ENCODE measurements at places on chromosomes 11 and 22. TPM values are rescaled to one million over a fixed set of nuclear protein-coding genes. Genes with fewer than 3 reads are reported as not detected.

GRCh38 chr11:31812383-31813381, 1.6 kb upstream of the PAX6 start:
- peak overlapping the region; percentile 55 for H3K4me3 ChIP-seq
- no peaks in the 10 kb centered on the region for H3K36me3 ChIP-seq
- H3K27ac ChIP-seq: no peak overlapping the region
- DNase-seq: no peak

DNA sequence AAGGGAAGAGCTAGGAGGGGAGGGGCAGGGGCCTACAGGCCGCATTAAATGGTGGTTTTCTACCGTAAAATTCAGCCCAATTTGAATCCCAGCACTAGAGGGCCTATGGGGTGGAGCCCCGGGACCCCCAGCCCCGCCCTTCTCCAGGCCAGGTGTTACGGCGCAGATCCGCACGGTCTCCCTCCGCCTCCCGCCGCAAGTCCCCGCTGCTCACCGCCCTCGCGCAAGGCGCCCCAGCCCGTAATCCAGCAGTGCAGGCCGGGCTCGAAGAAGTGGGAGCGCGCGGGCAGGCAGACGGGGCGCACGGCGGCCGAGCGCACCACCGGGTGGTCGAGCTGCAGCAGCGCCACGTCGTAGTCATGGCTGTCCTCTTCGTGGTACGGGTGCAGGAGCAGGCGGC, 17.3 kb downstream of the KCTD17 start:
- no peak for DNase-seq
- no peak overlapping the region for H3K27ac ChIP-seq
- no peak overlapping the region for H3K4me3 ChIP-seq
- peaks cover 4% of the 10 kb centered on the region for H3K36me3 ChIP-seq
- peaks cover 2% of the 10 kb centered on the region for H3K4me1 ChIP-seq

The CDC42BPG gene
- 0.31 TPM for total RNA-seq

The OR5A1 gene
- total RNA-seq: not detected

GRCh38 chr22:42814616-42815015, 42.5 kb downstream of the ARFGAP3 start:
- peaks cover 7% of the 10 kb centered on the region for H3K36me3 ChIP-seq
- H3K4me3 ChIP-seq: no peak overlapping the region
- no peaks in the 10 kb centered on the region for H3K27me3 ChIP-seq
- no peaks in the 10 kb centered on the region for H3K4me1 ChIP-seq

DNA sequence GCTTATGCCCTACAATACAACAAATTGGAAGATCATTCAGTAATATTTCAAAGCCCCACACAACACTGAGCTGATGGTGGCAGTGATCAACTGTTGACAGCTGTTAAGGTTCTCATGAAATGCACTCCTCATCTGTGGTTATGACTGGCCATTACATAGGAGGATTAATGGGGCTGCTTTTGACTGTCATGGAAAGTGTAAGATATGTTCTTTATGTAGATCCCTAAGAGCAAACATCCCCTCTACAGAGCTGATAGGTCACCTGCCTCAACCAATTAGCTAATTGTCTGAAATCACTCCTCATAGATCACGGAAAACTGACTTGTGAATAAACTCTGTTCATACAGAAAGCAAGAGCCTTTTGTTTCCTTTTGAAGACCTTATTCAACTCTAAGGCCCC, 78.1 kb downstream of the GAB2 start:
- peaks cover 8% of the 10 kb centered on the region for H3K27me3 ChIP-seq
- H3K36me3 ChIP-seq: no peaks in the 10 kb centered on the region
- H3K27ac ChIP-seq: peak overlapping the region; percentile 54
- no peak overlapping the region for H3K4me3 ChIP-seq

All from activated CD8-positive, alpha-beta T cell treated with anti-CD3 and anti-CD28 coated beads for 36 hours (primary cell).